Heart left ventricle (tissue), 16 donors: ENCODE measurements at places on chromosomes 3 and 15. TPM values are rescaled to one million over a fixed set of nuclear protein-coding genes. Genes with fewer than 3 reads are reported as not detected.

The DTWD1 gene
- 11.7 TPM for polyA plus RNA-seq

DNA sequence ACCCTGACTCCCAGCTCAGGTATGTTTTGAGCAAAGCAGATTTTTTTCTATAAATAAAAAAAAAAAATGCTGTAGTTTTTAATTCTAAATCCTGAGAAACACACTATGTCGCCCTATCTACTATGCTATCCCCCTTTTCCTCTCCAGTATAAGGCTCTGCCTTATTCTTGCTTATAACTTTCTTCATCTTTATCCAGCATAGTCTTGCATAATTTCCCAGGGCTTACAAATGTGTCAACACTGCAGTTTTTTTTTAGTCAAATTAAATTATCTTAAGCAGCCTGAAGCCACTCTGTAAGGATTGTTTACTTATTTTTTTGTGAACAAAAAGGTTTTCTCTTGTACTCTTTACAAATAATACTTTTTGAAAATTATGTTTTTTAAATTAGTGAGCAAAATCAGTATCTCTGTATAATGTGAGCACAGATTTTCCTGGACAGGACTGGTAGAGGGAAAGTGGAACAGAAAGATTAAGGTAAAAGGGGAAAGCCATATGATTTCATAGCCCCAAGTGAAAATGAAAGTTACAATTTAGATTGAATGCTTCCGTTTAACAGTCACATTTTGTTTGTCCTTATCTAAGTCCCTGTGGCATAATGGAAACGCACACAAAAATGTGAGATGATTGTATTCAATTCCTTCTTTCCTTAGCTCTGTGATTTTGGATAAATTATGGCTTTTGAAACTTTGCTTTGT lies 5.6 kb upstream of the PYDC2 start:
- no peak for DNase-seq

DNA sequence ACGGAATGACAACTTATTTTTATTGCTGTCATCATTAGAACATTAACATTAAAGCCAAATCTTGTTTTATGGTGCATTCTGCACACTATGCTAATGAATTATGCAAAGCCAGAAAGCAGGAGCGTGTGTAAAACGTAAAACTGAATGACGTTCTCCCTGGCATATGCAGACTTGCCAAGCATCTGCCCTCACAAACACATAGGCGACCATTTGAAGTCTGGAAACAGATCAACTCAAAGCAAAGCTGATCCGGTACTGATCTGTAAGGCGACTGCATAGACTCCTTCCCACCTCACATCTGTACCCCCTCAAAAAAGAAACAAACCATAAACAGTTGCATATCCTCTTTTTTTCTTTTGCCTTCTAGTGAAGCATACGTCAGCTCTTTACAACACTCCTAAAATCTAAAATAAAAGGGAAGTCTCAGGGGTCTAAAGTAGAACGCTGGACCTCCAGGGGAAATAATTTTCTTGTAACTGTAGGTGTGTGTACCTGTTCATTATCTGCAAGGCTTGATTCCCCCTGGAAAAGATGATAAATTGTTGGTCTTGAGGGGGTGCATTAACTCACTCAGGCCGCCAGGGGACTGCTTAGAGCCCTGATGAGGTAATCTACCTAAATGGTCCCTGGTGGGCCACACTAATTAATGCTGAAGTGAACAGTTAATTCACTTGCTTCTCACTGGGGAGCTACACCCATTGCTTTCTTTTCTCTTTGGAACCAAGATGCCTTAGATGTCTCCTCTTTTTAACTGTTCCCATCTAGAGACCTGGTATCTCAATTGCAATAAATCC lies 231.4 kb downstream of the CDIN1 start:
- no peak for DNase-seq

DNA sequence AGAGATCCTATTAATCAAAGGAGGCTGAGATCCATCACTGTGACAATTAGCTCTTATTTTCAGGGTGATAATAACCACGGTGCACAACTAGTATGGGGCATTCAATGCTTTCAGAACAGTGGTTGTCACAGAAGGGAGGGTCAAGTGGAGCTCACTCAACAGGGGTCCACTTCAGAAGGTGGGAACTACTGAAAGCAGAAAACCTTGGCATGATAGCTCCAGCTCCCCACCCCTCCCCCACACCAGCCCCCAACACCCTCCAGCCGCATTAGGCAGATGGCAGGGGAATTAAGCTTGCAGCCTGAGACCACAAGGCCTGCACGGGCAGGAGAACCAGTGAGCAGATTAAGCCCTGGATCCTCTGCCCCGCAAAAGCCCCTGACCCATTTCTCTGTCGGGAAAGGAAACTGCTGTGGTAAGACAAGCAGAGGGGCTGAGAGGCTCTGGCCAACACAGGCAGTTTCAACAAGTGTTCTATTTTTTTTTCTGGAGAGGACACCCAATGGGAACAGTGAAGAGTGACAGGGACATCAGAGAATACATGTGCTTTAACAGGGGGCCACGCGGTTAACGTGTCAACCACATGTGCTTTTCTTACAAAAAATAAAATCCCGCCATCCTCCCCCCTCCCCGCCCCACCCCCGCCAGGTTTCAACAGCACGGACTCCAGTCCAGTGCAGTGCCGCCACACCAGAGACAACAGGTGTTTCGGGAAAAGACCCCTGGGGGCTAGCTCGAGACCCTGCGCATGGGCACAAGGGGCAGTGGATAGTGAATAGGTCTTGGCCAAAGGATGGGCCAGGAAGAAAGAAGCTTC lies 997 bp downstream of the FYCO1 start:
- DNase-seq, result no peak

The ROBO2 gene
- 0.06 TPM for polyA plus RNA-seq

GRCh38 chr3:100100425-100100824 lies 13.9 kb downstream of the FILIP1L start:
- DNase-seq, result no peak

The CLDN11 gene
- polyA plus RNA-seq, result 2.2 TPM
